ENCODE measurements at places on chromosomes 16 and 17. TPM values are rescaled to one million over a fixed set of nuclear protein-coding genes. Genes with fewer than 3 reads are reported as not detected.
A peak's percentile ranks its signal among the peaks of the same experiment; 100 is the strongest.

DNA sequence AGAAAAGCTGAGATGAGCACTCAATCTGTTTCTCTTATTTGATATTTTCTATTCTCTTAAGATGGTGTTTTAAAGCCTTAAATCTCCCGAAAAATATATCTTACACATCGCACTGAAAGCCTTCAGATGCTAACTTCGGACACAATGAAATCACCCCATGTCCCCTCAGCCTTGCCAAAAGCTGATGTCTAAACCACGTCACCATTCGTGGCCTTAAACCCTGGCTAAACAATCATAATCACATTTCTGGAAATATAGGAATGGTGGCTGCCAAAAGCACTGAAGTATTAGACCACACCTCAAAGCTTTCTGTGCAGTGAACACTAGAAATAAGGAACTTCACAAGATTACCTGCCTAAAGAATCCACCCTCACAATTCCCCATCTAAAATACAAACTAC lies 402.7 kb downstream of the SOX9 start:
- DNase-seq: no peak

DNA sequence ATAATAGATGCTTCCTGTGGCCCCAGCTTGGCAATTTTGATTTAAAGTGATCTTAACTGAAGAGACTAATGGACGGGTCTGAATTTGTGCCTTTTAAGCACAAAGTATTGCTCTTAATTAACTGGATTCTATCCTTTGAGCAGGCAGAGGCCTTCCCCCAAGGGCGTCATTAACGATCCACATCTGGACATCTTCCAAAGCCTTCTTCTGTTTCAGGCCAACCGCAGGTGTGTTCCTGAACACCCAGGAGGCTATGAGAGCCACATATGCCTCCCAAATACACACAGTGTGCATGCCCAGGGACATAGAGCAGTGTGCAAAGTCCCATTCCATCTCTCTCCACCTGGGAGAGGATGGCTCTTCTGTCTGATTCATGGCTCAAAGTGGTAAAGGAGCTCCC lies 42.3 kb downstream of the MAPT start:
- DNase-seq: no peak

Gene IQCK
- total RNA-seq: 3.0 TPM

DNA sequence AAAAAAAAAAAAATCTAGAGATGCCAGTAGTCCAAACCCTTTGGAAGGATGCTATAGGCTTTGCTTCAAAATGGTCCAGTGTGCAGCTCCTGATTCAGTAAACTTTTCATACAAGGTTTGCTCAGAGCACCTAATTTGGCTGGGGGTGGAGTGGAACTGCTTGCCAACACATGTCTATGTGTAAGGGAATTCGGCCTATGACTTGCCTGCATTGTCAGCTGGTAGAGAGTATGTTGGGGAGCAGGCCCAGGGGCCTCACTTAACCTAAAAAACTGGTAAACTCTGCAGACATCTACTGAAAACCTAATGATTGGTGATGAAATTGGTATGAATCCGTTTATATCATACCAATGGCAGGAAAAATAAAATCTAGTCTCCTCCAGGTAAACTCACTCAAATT lies 1.5 kb upstream of the MFSD6L start:
- no peak for DNase-seq

Gene KRTAP9-8
- not detected for total RNA-seq

- no peak for DNase-seq
These were observed 7.3 kb downstream of the GJD3 start for GRCh38 chr17:40356990-40357881.

- DNase-seq: no peak
These were observed 53.3 kb upstream of the BCAR1 start for GRCh38 chr16:75304521-75305363.

DNA sequence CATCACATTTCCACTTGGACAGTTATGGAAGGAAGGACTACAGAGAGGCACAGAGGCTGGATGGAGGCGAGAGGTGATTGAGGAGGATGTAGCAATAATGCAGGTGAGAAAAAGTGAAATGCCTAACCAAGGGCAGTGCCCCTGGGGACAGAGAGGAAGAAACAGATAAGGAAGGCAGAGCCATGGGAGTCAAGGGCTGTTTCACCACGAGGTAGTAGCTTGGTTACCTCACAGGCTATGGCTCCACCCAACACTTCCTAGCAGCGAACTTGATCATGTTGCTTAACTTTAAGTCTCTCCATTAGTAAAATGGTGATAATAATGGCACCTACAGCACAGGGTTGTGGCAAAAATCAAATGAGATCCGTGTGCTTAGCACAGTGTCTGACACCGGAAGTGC lies 83.9 kb downstream of the YPEL2 start:
- DNase-seq: no peak

Gene TUBB3
- 0.99 TPM for total RNA-seq

DNA sequence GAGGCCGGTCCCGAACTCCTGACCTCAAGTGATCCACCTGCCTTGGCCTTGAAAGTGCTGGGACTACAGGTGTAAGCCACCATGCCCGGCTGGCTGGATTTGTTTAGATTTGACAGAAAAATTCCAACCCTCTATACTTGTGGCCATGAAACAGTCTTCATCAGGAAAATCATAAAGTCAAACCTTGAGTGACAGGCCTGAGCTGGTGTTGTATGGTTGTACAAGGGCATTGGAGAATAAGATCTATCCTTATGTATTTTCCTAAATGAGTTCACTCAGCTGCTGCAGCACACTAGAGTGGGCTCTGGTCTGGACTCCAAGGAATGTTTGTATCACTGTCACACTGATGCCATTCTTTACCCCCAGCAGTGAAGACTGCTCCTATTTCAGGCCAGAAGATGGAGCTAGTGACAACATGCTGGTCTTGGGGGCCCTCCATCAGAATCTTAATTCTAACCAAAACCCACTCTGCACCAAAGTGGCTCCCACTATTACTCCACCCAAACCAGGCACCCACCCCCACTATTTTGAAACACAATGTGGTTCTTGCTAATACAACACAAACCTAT lies 27.4 kb downstream of the SNX11 start:
- no peak for DNase-seq

GRCh38 chr17:44356241-44356640 lies 7.4 kb downstream of the FAM171A2 start:
- no peak for DNase-seq

Gene PLA2G10
- total RNA-seq: not detected

Gene ZNF750
- total RNA-seq: not detected

DNA sequence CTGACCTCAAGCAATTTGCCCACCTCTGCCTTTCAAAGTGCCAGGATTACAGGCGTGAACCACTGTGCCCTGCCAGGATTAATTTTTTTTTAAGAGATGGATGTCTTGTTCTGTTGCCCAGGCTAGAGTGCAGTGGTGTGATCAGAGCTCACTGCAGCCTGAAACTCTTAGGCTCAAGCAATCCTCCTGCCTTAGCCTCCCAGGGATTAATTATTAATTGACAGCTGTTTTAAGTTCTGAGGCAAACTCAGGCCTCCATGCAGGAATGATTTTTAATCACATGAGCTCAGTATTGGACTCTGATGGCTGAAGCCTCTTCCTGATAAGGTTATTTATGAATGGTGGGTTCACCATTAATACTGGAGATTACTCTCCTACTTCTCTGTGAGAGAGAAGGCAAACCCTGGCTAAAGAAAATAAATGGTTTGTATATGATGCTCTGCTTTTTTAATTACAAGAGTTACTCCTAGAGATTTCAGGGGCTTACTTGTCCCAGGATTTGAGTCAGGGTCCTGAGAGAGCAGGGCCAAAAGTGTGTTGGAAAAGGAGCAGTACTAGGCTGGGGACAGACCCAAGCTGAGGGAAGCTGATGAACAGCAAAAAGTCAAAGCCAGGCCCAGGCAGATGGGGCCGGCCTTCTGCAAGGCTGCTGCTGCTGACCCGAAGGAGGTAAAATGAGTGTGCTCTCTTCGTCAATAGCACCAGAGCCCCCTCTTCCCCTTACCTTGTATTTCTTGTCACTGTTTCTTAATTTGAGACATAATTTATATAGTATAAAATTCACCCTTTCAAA lies 56.9 kb upstream of the HAS3 start:
- DNase-seq: no peak

Gene PIGS
- total RNA-seq: 36.6 TPM

DNA sequence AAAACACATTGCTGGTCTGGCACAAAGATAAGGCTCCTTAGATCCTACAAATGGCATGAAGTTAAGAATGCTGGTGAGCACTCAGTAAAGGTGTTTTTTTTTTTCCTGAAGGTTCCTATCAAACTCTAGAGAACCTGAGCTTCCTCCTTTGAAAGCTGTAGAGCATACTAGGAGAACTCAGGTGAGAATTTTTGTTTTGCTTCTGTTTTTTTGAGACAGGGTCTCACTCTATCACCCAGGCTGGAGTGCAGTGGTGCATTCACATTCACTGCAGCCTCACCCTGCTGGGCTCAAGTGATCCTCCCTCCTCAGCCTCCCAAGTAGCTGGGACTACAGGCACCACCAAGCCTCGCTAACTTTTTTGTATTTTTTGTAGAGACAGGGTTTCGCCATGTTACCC lies 21.0 kb upstream of the CIITA start:
- no peak for DNase-seq

GRCh38 chr17:57956291-57957119 lies 1.3 kb upstream of the CUEDC1 start:
- DNase-seq: peak; percentile 59

DNA sequence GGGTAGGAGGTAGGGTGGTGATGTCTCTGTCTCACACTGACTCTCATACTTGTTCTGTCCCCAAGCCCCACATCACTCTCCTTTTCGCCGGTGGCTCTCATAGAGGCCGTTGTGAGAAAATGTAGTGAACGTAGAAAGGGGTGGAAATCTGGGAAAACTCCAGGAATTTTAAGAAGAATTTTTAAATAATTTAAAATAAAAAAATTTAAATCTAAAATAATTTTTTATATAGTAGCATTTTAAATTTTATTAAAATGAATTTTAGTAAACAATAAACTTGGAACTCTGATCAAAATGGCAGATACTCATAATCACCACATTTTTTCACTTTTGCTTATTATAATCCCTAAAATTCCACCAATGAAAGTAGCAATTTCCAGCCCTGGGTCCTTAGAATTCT lies 473.6 kb upstream of the ZFHX3 start:
- no peak for DNase-seq

DNA sequence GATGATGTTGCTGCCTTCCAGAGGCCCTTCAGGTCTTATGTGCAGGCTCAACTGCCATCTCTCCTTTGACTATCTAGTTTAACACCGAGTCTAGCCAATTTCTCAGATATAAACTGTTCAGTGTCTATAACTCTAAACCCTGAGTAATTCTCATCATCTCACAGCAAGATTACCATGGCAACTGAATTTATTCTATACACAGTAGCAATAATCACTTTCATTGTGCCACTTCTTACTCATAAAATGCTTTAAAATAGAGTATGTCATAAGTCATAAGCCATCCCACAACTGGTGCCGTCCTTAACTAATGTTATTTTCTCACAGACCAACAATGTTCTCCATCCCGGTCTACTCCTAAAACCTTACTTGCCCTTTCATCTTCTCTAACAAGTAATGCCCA lies 45.0 kb downstream of the SYNRG start:
- no peak for DNase-seq

GRCh38 chr17:41383690-41384089 lies 1.6 kb upstream of the KRT34 start:
- no peak for DNase-seq

DNA sequence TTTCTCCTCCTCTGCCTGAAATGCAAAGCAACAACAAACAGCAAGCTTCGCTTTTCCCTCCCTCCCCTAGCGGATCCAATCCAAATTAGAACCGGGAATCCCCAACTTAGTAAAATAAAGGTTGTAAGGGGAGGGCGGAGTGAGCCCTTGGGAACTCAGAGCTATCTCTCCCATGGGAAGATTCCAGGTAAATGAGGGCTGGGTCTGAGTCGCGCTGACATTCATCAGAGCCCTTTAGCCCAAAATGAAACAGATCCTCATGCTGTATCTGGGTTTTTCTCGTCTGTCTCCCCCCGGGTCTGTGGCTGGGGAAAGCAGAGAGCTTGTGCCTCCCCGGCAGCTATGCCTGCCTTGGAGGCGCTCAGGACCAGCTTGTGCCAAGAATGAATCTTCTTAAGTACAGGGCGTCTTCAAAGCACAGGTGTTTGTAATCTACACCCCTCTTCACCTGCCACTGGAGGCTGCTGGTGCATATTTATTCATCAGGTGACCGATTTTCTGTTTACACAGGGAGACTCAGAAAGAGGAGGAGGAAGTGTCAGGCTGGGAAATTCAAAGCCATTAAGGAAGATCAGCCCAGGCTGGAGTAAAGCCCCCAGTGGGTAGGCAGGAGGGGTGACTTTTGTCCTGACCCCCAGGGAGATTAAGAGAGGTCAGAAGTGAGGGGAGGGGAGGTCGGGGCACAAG lies 55.0 kb upstream of the GSE1 start:
- DNase-seq: no peak

- no peak for DNase-seq
These were observed 30.0 kb downstream of the STH start for GRCh38 chr17:46028981-46029565.

GRCh38 chr16:75653922-75654321 lies 6.3 kb downstream of the TERF2IP start:
- no peak for DNase-seq

DNA sequence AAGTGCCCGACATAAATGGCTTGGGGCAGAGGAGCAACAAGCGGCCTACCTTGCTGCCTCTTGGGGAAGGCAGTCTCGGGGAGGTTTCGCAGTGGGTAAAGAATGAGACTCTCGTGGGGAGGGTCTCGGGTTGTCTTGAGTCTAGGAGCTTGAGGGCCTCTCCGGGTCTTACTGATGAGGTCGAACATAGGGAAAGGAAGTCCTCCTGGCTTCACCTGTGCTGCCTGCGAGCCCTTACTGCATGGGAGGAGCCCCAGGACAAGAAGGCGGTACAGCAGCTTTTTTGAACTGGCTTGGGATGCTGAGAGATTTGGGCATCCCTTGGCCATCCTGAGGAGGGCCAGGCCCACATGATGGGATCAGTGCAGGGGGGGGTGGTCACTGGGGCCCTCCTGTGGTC lies 71.4 kb downstream of the SPECC1 start:
- DNase-seq: no peak

Gene PLEKHH3
- total RNA-seq: 1.2 TPM

Gene PDP2
- total RNA-seq: 45.5 TPM

GRCh38 chr17:38735161-38735997 lies 5.2 kb downstream of the CISD3 start:
- DNase-seq: peak; percentile 78

Gene LPO
- total RNA-seq: not detected

DNA sequence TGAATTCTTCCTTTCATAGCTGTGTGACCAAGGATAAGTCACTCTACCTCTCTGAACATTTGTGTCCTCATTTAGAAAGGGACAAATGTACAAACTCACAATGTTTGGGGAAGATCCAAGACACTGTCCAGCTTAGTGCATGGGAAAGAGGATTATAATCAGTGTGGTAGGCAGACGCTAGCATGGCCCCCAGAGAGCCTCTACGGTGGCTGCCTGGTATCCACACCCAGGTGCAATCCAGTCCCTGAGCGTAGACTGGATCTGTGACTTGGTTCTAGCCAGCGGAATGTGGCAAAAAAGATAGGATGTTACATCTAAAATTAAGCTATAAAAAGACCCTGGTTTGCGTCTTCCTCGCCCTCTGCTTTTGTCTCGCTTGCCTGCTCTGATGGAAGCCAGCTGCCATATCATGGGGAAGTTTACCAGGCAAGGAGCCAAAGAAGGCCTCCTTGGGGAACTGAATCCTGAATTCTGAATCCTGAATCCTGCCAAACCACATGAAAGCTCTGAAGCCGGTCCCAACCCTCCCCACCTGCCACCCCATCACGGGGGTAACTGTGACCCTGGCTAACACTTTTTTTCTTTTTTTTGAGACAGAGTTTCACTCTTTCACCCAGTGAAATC lies 51.7 kb downstream of the PLXDC1 start:
- no peak for DNase-seq

GRCh38 chr17:233473-233941 lies 52.1 kb upstream of the DOC2B start:
- DNase-seq: no peak
